Stomach (tissue), 19 donors: ENCODE measurements at places on chromosomes 2 and 18. TPM values are rescaled to one million over a fixed set of nuclear protein-coding genes. Genes with fewer than 3 reads are reported as not detected.
A peak's percentile ranks its signal among the peaks of the same experiment; 100 is the strongest.

DNA sequence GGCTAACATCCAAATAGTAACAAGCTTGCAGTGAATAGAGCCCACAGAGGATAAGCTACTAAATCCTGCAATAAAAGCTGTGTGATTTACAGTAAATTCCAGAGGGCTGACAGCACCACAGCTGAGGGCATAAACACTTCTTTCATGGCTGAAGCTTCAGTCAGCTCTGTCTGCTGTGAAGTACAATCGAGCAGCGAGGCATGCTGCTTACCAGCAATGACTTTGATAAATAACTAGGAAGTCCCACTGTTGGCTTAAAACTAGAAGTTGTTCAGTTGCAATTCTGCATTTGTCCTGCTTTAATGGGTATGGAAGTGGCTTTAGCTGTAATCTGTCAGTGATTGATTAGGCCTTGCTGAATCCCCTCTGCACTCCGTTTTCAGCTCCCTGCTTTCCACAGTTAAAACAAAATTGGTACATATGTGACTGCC, 65.2 kb upstream of the FIGN start:
- no peak for DNase-seq

DNA sequence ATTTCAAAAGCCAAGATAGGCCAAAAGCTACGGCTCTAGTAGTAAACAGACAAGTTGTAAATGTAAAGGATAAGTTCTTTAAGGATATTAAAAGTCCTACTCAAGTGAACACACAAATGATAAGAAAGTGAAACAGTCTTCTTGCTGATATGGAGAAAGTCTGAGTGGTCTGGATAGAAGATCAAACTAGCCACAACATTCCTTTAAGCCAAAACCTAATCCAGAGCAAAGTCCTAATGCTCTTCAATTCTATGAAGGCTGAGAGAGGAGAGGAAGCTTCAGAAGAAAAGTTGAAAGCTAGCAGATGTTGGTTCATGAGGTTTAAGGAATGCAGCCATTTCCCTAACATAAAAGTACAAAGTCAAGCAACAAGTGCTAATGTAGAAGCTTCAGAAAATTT, 111.7 kb upstream of the ZEB2 start:
- DNase-seq, result no peak

DNA sequence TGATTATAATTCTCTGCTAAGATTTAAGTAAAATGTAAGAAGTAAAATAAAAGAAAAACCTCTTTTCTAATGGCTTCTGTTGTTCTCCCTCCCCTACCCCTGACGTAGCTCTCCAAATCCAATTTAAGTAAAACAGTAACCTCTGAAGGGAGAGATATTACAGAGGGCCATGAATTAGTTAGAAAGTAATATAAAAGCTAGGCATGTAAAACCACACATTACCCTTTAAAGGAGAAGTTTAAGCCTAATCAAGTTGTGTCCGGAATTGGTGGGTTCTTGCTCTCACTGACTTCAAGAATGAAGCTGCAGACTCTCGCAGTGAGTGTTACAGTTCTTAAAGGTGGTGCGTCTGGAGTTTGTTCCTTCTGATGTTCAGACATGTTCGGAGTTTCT, 116.9 kb upstream of the SCN7A start:
- DNase-seq, result no peak

DNA sequence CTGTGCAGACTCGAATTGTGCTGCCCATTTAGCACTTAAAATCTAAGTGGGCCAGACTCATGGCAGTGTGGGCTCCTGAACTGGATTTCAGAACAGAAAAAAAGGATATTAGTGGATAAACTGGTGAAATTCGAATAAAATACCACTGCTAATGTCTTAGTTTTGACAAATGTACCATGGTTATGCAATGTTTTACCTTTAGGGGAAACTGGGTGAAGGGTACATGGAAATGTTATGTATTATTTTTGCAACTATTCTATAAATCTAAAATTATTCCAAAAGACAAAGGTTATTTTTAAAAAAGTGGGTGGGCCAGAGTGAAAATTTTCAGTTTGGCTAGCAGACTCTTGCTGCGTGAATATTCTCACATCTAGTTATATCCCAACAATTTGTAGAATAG, 260.6 kb upstream of the CCDC68 start:
- DNase-seq, result no peak

DNA sequence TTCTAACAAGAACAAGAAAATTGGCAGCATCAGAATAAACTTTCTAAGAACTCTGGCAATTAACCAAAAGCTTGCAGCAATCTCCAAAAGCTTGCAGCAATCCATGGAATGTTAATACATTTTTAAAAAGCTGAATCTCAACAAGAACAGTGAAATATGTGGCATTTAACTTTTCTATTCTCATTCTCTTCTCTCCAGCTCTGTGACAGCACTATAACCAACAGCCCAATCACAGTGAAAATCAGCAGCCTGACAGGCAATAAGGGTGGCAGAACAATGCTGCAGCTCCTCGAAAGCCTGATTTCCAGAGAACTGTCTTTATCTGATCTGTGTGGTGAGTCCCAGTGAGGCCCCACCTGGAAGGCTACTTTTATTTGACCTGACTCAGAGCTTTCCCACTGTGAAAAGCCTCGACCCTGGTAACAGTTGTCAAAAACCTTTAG, 60.0 kb downstream of the TMEM131 start:
- no peak for DNase-seq

Gene CROCC2
- not detected for total RNA-seq

GRCh38 chr2:48819206-48819735, 63.7 kb upstream of the LHCGR start:
- no peak for DNase-seq

GRCh38 chr2:219228041-219228910, 1.2 kb downstream of the ATG9A start:
- DNase-seq, result peak; percentile 32
